Left lung (tissue), 14 donors: ENCODE measurements at places on chromosomes 11 and 22.

DNA sequence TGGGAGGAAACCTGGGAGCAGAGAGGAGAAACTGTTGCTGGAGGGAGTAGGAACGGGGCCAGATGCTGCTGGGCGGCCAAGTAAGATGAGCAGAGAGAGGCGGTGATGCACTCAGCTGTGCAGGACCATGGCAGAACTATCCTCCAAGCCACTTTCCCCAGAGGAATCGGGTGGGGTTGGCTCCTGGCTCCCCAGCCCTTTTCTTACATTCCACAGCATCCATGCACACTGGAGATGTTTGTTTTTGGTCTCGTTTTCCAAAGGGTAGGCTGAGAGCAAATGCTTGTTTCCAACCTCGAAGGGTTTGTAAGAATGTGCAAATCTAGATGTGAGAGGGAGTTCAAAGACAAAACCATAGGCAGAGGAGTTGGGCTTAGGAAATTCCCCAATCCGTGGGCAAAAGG, 73.2 kb downstream of the DBX1 start:
- DNase-seq, result no peak

GRCh38 chr11:89458716-89459115, 32.5 kb downstream of the NOX4 start:
- DNase-seq, result no peak

GRCh38 chr11:10379871-10380568, 75.0 kb upstream of the AMPD3 start:
- DNase-seq, result no peak

DNA sequence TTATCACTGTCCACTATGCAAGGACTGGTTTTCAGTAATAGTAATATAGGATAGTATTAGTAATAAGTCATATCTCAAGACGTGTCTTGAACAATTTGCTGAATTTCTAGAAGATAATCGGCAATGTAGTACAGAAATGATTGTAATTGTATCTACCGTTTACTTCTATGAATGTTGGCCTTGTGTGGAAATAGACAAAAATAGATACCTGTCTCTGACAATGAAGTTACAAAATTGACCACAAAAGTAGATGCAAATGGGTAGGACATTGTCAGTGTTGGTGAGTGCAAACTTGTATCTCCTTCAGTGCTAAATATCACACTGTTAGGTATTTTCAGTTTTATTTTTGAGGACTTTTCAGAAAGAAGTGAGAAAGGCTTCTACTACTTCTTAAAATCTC, 43.1 kb downstream of the SVIP start:
- DNase-seq, result no peak

DNA sequence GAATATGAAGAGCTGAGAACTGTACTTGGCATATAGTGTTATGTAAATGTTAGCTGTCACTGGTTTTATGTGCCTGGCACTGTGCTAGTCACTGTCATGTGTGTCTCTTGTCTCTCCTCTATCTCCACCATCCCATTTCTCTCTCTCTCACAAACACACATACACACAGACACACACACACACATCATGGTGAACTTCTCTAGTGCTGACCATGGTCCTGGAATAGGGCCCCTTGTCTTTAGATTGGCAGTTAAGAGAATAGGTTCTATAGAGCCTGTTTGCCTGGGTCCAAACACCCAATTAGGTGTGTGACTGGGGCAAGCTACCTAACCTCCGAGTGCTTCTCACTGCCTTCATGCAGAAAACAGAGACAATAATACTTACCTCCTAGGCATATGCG, 109.7 kb upstream of the NARS2 start:
- no peak for DNase-seq

DNA sequence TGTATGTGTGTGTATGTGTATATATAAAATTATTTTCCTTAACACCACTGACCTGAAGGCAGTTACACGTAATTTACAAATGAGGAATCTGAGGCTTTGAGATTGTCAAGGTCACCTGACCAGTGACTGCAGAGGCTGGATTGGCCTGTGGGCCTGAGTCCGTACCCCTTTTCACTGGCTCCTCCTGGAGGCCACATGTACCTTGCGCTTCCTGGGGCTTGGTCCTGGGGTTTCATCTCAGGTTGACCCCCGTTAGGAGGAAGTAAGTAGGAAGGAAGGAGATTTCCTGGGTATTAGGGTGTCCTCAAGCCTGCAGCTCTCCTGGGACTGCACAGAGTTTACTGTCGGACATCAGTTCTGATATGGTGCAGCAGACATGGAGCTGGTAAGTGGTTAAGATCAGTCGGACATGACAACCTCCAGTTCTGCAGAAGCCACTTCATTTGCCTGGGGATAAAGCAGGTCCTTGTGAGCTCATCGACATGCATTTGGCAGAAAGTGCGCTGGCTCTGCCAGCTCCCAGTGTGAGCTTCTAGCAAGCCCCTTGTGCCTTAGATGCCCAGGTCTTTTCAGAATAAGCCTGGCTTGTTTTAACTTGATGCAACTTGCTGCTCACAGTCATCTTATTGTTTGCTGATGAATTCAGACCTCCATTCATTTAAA, 36.6 kb downstream of the ST3GAL4 start:
- DNase-seq, result peak; percentile 54

- no peak for DNase-seq
Measured at GRCh38 chr11:93908689-93909088, 58.3 kb upstream of the VSTM5 start.

- no peak for DNase-seq
Measured at GRCh38 chr22:31271026-31271425, 21.3 kb downstream of the PIK3IP1 start.

DNA sequence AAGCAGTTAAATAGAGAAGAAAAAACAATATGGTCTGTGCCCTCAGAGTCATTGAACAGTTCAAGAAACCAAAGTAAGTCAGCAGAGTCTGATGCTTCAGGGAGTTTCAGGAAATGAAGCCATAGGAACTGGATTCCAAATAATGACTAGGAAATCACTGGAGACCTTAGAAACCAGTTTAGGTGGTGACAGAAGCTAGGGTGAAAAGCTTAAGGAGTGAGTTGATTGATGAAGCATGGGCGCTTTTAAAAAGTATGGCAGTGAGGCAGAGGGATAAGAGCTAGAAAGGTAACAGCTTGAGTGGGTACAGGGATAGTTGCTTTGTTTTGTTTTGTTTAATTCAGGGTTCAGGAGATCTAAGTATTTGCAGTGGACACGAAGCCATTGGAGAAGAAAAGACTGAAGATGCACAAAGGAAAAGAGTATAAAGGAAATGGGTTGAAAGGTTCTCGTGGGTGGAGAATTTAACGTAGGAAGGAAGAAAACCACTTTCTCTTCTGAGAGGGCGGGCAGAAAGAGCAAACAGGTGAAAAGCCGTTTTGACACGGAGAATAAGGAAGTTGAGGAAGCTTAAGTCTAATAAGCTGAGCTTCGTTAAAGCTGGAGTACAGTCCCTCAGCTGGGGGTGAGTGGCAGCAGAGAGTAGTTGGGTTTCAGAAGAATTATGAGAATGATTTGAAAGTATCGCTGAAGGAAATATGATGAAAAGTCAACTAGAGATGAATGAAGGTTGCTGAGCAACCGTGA, 14.8 kb downstream of the SGSM3 start:
- DNase-seq, result no peak

- no peak for DNase-seq
Measured at GRCh38 chr11:102361086-102362031, 14.3 kb downstream of the BIRC2 start.

GRCh38 chr11:66101066-66101464, 31.0 kb downstream of the PACS1 start:
- DNase-seq, result no peak

GRCh38 chr22:31081963-31082605, 966 bp downstream of the SMTN start:
- DNase-seq, result no peak

DNA sequence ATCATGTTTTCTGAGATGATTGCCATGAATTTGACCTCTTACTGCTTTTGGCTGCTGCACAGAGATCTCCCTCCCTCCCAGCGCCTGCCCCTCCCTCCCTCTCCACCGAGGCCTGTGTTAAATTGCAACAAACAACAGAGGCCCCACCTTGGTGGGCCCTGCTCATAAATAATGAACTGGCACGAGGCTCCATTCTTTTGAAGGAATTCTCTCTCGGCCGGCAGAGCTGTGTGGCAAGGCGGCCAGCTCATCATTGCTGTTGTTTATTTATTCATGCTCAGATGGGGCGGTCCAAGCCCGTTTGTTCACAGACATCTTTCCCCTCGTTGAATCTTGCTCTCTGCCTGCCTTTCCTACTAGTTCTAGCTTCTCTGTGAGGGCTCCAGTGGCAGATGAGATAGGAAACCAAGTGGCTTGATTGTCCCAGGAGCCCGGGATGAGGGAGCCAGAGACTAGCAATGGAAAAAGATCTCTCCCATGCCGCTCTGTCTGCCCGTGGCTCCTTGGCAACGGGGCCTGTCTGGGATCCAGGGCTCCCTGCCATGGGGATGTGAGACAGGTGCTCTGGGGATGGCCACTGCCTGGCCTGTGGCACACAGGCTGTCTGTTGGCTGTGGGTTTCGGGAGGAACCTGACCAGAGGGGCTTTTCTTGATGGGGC, 192.6 kb downstream of the DSCAML1 start:
- DNase-seq, result no peak

- DNase-seq, result no peak
Measured at GRCh38 chr11:113664069-113664980, 41.8 kb downstream of the TMPRSS5 start.

DNA sequence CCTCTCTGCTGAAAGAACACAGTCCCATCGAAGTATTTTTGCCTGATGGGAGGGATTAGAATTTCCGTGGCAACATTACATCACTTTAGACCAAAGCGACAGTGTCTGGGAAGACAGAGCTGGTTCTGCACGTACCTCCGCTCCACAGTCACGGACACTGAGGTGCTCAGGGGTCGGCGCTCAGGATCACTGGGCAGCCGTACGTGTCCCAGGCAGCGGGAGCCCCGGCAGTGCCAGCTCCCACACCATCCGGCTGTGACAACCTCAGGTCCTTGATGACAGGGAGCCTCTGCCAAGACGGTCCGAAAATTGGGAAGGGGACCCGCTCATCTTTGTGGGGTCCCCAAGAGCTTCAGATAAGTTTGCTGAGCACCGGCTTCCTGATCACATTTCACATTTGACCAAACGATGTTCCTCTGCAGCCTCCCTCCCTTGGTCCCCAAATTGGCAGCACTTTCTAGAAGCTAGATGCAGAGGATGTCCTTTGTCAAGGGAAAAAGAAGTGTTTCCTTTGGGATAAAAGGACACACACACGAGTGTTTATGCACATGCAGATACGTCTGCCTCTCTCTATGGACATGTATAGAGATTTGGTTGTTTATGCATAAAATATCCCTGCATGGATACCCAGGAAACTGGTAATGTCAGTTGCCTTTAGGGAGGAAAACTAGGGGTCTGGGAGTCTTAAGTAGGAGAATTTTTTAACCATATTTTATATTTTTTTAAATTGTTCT, 61.6 kb upstream of the LINC01488 start:
- no peak for DNase-seq

GRCh38 chr11:42545954-42546353, 765.8 kb upstream of the API5 start:
- no peak for DNase-seq

- DNase-seq, result peak; percentile 90
Measured at GRCh38 chr11:2532704-2533586, 88.1 kb downstream of the KCNQ1 start.

GRCh38 chr22:31346733-31347250, 646 bp upstream of the PATZ1 start:
- peak; percentile 70 for DNase-seq

GRCh38 chr22:45769569-45770210, 98.1 kb downstream of the ATXN10 start:
- no peak for DNase-seq

GRCh38 chr22:49163258-49163959, 664.3 kb downstream of the BRD1 start:
- DNase-seq, result no peak

DNA sequence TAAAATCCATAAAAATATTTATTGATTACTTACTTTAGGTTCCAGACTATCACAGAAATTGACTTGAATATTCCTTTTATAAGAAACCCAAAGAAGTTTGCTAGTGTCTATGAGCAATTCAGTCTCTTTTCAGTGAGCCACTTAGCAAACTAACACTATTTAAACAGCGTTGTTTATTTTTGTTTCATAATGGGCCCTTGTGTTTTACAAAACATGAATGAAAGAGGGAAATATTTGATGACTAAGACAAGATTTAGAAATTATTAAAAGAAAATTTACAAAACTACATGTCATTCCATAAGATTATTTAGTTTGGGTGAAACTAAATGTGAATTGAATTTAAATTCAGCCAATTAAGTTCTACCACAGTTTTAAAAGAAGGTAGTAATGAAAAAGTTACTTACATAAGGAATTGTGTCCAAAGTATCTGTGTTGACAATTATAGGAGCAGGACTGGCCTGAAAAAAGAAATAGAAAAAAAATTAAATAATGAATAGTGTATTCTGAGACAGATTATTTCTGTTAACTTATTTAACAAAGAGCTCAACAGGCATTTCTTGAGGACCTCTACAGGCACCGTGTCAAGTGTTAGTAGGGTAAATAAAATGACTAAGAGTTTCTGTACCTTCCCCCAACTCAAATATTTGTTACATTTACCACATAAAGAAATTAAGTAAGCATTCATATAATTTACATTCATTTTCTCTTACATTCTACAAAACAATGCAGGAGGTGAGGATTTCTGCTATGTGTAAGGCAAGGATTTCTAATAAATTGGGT, 964.9 kb upstream of the CCDC90B start:
- peak; percentile 62 for DNase-seq

GRCh38 chr11:122633219-122633829, 22.2 kb upstream of the UBASH3B start:
- no peak for DNase-seq

DNA sequence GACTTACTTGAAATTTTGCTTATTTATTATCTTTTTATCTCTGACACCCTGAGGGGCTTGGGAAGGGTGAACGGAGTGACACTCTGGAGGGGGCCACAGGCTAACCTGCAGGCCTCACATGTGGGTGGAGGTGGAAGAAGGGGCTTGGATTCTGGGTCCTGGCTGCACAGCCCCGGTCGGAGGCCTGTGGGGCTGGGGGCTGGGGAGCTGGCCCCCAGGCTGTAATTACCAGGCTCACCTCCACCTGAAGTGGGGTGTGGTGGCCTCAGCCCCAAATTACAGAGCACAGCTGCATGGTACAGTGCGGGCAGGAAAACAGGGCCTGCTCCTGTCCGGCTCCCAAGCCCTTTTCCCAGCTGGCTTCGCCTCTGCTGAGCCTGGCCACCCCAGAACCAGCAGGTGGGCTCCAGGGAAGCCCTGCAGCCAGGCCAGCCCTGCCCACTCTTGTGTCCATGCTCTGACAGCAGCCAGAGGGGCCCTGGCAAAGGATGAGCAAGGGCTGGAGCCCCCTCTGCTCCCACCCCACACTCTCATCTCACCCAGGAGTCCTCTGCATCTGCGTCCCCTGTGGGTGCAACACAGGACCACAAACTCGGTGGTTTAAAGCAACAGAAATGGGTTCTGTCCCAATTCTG, 48.0 kb downstream of the IGF2 start:
- no peak for DNase-seq

GRCh38 chr11:133228471-133229329, 303.6 kb downstream of the OPCML start:
- no peak for DNase-seq

DNA sequence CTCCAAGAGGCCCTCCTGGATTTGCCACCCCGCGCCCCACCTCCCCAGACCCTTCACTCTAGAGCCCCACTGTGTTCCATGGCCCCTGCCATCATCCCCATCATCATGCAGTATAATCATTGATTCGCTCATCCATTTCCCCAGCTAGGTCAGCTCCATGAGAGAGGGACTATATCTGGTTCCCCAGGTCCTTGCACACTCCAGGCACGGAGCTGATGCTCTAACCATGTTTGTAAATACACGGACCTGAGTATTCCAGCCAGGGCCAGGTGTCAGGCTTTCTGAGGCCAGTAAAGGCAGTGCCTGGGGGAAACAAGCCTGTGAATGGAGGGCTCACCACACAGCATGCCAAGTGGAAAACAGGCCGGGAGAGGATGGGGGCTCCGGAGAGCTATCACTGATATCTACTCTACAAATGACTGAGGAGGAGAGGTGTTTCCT, 27.1 kb upstream of the OAF start:
- DNase-seq, result no peak
